ENCODE measurements at places on chromosomes 2 and 18.

DNA sequence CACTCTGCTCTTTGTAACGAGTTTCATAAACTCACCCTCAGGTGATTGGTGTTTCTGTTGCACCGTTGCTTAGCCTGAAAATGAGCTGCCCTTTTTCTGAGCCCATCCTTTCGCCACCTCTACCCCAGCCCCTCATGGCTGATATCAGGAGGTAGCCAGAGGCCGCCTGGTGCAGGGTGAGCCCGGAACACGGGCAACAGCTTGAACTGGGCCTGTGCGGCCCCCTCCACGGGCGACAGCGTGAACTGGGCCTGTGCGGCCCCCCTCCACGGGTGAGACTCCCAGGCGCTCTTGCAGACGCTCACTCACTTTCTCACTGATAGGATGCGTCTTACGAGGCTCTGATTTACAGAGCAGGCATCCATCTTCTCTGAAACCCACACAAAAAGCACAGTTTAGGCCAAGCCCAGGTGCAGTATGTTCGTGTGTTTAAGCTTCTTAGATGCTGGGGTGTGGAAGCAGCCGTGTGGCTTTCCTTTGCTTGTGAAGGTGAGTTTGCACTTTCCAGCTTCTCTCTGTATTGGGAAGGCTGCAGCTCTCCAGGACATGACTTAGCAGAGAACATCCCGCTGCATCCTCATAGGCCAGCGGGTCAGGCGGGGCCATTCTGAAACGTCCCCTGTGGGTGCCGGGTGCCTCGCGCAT, 83.5 kb downstream of the NFATC1 start:
- DNase-seq: no peak

- DNase-seq: no peak
Observed at GRCh38 chr2:117128461-117128860, 686.0 kb upstream of the DDX18 start.

DNA sequence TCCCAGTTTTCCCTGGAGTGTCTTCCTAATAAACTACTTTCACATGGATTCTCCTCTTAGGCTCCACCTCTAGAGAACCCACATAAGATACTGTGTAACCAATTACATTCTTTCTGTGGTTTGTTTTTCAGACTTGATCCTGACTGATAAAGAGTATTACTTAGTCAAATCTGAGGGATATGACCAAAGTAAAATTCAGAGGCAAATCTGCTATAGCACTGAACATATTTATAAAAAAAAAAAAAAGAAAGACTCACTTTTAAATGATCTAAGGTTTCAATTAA, 13.9 kb downstream of the CKAP2L start:
- no peak for DNase-seq

GRCh38 chr2:180905002-180905401, 75.4 kb upstream of the UBE2E3 start:
- no peak for DNase-seq

DNA sequence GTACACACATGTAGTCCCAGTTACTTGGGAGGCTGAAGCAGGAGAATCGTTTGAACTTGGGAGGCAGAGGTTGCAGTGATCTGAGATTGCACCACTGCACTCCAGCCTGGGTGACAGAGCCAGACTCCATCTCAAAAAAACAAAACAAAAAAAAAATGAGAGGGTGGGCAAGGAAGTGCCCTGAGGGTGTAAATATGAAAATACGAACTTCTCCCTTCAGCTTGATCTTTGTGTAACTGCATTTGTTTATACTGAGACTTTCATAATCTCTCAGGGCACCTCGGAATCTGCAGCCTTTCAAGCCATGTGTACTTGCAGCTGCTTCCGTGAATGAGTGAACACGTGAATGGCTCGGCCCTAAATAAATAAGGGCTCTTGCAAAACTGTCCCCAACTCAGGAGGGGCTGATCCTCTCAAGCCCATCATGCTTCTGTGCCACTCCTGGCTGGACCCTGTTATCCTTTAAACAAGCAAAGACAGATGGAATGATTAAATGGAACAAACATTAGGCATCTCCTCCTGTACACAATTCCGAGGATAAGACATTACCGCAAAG, 96.8 kb downstream of the BOD1L2 start:
- DNase-seq: no peak

DNA sequence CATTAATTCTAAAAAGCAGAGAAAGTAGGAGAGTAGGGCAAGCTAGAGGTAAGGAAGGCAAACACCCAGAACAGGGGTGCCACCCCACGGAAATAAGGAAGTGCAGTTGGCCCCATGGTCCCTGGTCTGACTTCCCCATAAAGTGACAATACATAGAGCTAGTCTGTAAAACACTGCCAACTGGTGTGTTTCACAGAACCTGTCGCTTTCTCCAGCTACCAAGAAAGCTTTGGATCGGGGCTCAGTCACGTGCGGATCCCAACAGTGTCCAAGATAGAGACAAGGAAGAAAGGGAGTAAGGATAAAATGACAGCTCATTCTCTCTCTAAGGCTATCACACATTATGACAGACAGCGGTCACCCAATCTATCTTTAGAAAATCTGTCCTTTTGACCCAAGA, 36.4 kb downstream of the TBC1D8 start:
- no peak for DNase-seq

DNA sequence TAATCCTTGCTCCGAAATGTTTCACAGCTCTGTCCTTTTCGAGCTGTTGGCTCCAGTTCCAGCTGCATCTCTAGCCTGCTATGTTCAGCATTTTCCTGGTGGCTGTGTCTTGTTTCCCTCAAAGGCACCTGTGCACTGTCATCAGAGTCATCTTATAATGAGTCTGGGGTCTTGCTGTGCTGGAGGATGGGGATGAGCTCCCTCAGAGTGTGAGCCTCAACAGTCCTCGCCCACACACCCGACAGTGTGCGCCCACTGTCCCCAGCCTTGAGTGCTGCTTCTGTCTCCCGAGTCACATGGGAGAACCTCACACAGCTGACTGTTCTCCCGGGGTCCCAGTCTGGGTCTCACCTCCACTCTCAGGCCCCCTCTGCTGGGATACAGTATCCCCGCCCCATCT, 25.4 kb downstream of the SPP2 start:
- no peak for DNase-seq

- no peak for DNase-seq
Observed at GRCh38 chr2:152564754-152565551, 152.3 kb downstream of the PRPF40A start.

DNA sequence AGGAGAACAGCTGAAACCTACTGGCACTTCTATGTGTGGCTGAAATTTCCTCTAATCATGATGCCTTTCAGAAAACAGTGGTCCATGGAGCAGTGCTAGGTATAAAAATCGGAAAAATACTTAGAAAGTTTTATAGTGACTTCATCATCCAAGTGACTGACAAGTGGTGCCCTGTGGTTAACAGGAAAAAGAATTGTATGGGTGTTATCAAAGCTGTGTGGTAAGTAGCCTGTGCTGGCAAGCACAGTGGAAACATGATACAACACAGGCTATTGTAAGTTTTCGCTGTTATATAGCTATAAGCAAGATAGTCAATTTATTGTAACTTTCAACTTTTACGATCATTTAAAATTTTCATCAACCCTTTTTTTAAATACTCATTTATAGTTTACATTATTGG, 1599.7 kb upstream of the ZEB2 start:
- DNase-seq: no peak

DNA sequence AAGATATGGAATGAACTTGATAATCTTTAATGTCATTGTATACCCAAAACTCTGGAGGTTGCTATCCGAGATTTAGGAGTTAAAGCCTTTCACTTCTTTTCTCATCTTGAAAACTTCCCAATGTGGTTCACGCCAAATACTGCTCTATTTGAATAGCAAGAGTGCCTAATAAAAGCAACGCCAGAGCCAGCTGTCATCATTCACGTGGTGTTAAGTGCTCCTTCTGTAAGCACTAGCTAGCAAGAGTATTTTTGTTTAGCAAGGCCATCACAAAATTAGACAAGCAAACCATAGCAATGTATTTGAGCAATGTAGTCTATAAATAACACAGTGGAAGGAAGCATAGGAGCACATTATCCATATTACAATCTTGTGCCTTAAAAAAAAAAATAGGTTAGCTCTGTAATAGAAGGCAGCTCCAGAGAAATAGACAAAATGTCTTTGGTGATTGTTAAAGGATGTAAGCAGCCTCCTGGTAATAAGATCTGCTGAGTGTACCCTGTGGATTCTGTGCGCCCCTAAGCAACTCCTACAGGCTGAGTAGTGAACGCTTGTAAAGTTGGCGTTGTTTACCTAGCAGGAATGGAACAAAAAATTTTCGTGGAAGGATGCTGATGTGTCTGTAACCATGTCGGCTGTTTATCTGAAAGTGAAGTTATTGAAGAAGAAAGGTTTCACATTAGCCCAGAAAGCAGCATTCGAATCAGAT, 518.0 kb downstream of the CNTNAP5 start:
- DNase-seq: no peak

- no peak for DNase-seq
Observed at GRCh38 chr2:197328461-197328860, 17.9 kb upstream of the ANKRD44 start.

Measured in hippocampal formation (tissue), 2 donors.